ENCODE measurements at places on chromosomes 2 and 18. TPM values are rescaled to one million over a fixed set of nuclear protein-coding genes. Genes with fewer than 3 reads are reported as not detected.

The RIT2 gene
- total RNA-seq, result not detected

DNA sequence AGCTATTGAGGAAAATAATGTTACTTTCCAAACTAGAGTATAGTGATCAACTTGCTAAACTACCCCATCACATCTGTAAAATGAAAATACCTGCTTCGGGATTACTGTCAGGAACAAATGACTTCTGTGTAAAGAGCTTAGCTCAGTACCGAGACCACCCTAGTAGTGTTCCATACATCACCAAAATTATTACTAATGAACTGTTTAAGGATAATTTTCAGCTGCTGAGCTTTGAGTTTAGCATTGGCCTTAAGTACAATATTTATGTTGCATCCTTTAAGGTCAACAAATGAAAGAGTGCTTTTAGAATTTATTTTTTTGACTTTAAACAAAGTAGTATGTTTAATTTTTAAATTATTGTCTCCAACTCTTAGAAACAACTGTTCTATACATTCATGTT is 144.1 kb downstream of the LCLAT1 start:
- no peak for DNase-seq

The CRYGD gene
- not detected for total RNA-seq

GRCh38 chr2:10119601-10120157 is 2.9 kb upstream of the RRM2 start:
- DNase-seq, result no peak

DNA sequence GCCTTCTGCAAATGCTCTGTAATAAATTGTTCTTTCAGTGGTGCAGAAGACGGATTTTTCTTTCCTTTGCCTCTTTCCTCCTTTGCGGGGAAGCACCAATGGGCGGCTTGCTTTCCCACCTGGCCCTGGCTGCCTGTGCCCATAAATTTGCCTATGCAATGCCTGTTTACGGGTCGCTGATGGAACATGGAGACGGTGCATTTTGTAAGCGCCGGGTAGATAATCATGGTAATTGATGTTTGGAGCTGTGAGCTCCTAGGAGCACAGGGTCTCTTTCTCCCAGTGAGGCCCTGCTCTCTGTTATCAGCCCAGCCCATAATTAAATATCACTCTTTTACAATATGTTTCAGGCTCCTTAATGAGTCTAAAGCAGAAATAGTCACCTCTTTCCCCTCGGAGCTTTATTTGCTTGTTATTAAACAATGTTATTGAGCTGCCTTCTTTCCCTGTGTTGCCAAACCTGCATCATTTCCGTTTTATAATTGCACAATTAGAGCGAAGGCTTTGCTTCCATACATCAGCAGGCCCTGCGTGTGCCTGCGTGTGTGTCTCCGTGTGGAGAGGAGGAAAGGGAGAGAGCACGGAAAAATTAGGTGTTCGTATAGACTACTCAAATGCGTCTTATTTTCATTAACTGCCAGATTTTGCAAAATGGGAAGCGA is 437.4 kb upstream of the POU3F3 start:
- no peak for DNase-seq

DNA sequence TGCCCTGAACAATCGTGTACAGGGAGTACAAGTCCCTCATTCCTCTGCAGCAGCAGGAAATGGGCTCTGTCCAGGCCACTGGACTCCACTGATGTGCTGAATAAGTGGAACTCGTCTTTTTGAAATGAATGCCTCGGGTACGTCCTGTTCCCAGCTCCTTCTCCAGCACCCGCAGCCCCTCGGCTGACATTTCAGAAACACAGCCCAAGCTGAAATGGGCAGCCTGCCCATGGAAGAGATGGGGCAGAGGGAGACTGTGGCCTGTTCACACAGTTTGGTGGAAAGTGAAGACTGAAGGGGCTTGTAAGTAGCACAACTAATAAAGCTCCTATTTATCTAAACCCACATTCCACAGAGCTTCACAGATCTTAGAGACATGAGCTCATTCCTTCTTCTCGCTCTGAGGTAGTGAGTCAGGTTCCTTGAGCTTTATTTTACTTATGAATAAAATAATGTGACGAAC is 498.6 kb downstream of the TXNL1 start:
- DNase-seq, result no peak
